HFFc6 (cell line): ENCODE measurements at places on chromosomes 13 and 19. TPM values are rescaled to one million over a fixed set of nuclear protein-coding genes. Genes with fewer than 3 reads are reported as not detected.

The ADAMTSL5 gene
- total RNA-seq: 15.9 to 18.6 TPM (median 18.1 TPM) in 3 replicates

The RFPL4AL1 gene
- total RNA-seq: 0.23 TPM in 1 of 3 replicates, not detected in the others

The SYDE1 gene
- 92.3 and 97.0 TPM in 2 replicates for total RNA-seq

DNA sequence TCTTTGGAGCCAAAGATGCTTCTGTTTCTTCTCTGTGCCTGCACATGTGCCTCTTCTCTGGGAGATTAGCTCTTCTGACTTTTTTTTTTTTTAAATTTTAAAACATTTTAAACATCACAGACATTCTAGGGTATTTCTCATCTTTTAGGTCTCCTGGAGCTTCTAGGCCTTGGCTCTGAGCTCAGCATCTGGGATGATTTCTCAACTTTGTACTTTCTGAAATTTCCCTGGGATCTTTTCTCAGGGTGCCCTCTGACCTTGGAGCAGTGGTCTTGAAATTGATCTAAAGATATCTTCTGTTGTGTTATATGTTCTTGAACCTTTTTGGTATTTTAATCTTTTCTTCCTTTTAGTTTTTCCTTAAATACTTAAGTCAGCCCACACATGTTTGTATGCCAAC is 6.2 kb downstream of the WASF3 start:
- no peak for DNase-seq

DNA sequence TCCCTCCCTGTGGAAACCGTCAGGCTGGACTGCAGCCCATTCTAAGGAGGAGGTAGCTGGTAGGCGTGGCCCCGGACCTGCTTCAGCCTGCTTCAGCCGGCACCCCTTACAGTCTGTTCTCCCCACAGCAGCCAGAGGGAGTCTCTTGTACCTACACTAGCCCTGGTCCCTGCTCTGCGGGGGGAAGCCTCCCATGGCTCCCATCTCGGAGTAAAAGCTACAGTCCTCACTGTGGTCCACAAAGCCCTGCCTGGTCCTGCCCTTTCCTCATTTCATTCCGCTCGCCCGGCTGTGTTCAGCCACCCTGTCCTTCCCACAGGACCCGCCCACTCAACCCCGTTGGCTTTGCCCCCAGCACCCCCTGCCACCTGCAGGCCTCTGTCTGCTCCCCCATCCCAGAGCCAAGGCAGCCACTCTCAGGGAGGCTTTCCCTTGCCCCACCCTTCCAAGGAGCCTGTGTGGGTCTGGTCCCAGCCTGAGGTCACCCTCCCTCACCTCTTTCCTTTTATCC is 1.3 kb downstream of the PGLYRP1 start:
- DNase-seq: no peak

GRCh38 chr19:38319421-38320258 is at the start of gene KCNK6:
Gene KCNK6 (plus strand): TSS chr19:38319845. CDS start chr19:38319951, 106 bp downstream.
- no peak for DNase-seq

GRCh38 chr19:55670280-55671053 is 4.6 kb upstream of the EPN1 start:
- DNase-seq: no peak

DNA sequence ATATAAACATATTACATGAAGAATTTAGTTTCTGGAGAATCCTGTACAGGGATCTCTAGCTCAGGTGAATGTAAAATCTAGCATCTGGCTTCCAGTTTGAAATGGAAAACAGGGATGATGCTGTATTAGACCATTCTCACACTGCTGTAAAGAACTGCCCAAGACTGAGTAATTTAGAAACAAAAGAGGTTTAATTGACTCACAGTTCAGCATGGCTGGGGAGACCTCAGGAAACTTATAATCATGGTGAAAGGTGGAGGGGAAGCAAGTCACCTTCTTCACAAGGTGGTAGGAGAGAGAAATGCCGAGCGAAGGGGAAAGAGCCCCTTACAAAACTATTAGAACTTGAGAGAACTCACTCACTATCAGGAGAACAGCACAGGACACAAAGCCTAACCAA is 17.0 kb upstream of the N4BP2L2 start:
- DNase-seq: no peak

GRCh38 chr19:2770055-2771013 is 12.7 kb downstream of the SGTA start:
- no peak for DNase-seq

DNA sequence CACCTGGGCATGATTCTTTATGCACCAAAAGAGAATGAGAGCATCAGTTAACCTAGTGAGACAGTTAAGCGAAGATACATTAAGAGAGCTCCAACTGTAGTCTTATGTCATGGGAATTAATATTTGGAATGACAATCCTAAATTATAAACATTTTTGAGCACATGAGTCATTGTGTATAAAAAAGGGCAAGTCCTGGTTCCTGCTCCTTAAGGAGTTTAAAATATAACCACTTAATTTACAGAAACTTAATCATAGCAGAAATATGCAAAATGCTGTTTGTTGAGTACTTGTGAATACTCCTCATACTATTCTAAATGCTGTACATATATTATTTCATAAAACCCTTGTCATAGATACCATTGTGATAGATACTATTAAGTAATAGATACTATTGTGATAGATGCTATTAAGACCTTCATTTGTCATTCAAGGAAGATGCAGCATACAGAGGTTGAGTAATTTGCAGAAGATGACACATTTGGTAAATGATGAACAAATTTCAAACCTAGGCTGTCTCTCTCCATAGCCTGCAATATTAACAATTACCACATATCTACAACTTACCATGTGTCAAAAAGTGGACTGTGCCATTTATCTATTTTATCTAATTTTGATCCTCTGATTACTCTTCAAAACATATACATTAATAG is 301.0 kb downstream of the TBC1D4 start:
- DNase-seq: peak; percentile 37

DNA sequence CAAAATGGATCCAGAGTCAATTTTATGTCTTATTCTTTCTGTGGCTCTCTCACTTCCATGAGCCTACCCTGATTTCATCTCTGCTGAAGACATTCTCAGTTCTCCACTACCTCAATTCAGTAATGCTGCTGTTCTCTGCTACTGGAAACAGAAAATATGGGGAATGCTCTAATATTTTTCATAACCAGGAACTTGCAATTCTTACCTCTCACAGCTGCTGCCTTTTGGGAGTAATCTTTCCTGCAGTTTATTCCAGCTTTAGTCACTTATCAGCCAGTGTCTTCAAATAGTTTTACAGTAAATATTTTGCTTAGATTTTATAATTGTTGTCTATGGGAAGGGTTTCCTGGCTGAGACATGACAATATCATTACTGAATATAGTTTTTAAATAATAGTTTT is 145.1 kb upstream of the UFM1 start:
- no peak for DNase-seq

GRCh38 chr13:97695684-97696083 is 257.8 kb upstream of the IPO5 start:
- DNase-seq: no peak

- DNase-seq: no peak
These were observed 34.7 kb upstream of the IRS2 start for GRCh38 chr13:109821103-109821502.

GRCh38 chr13:78609464-78610205 is 6.3 kb upstream of the POU4F1 start:
- DNase-seq: no peak
